RPMI7951 (cell line): ENCODE measurements at places on chromosomes 6 and 20. TPM values are rescaled to one million over a fixed set of nuclear protein-coding genes. Genes with fewer than 3 reads are reported as not detected.

GRCh38 chr6:51414361-51414760 is 595.7 kb downstream of the TFAP2B start:
- DNase-seq, result no peak

GRCh38 chr20:25160897-25161296 is 34.6 kb upstream of the ENTPD6 start:
- no peak for DNase-seq

- DNase-seq, result no peak
Measured at GRCh38 chr6:116631379-116631990, 15.2 kb downstream of the RSPH4A start.

DNA sequence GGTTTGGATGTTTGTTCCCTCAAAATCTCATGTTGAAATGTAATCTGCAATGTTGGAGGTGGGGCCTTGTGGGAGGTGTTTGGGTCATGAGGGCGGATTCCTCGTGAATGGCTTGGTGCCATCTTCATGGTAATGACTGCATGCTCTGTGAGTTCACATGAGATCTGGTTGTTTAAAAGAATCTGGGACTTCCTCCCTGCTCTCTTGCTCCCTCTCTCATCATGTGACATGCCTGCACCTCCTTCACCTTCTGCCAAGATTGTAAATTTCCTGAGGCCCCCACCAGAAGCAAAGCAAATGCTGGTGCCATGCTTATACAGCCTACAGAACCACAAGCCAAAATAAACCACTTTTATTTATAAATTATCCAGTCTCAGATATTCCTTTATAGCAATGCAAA is 250.3 kb upstream of the PLN start:
- DNase-seq, result peak; percentile 27

DNA sequence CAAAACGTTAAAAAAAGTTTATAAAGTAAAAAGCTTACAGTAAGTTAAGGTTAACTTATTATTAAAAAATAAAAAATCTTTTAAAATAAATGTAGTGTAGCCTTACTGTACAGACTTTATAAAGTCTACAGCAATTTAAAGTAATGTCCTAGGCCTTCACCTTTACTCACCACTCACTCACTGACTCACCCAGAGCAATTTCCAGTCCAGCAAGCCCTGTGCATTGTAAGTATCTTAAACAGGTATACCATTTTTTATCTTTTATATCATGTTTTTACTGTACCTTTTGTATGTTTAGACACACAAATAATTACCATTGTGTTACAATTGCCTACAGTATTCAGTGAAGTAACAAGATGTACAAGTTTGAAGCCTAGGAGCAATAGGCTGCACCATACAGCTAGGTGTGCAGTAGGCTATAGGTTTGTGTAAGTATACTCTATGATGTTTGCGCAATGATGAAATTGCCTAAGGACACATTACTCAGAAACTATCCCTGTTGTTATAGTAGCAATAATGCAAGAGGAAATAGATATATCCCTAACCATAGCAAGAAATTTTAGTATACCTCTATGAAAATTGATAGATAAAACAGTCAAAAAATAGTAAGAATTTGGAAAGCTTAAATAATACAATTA is 39.5 kb downstream of the FBXO5 start:
- DNase-seq, result peak; percentile 21

GRCh38 chr20:25148982-25149846 is 46.3 kb upstream of the ENTPD6 start:
- DNase-seq, result no peak

GRCh38 chr6:68757821-68758220 is 122.7 kb downstream of the ADGRB3 start:
- no peak for DNase-seq

GRCh38 chr6:34236443-34237315 is at the start of gene HMGA1:
TSS of gene HMGA1 (plus strand) at chr6:34236873. CDS start at chr6:34240781, 3,908 bp downstream.
- peak; percentile 89 for DNase-seq

DNA sequence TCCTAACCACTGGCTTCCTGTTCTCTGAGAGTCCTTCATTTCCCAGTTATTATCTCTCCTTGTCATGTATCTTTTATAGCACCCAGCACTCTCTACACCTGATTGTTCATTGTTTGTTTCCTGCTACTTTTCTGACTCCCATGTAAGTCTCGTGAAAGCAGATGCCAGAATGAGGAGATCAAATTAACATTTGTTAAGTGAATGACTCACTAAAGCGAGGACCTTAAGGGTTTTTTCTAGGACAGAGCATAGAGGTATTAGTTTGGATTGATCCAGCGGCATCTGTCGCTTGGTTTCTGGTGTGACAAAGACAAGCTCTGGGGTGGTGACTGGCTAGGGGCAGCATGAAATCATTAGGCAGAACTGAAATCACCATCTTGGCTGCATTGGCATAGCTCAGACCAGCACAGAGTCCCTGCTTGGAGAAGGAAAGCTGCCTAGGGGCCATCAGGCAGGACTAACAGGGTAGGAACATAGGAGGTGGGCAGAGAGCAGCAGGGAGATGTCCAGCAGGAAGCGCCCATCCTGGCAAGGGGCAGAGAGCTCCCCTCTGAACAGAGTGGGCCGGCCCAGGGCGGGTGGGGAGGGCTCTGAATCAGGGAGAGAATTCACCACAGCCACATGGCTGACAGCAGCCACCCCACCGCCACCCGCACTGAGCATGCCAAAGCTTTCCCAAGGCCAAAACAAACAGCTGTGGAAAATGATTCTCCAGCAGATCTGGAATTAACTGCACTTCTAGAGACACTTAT is 97.1 kb upstream of the CEP85L start:
- peak; percentile 86 for DNase-seq

DNA sequence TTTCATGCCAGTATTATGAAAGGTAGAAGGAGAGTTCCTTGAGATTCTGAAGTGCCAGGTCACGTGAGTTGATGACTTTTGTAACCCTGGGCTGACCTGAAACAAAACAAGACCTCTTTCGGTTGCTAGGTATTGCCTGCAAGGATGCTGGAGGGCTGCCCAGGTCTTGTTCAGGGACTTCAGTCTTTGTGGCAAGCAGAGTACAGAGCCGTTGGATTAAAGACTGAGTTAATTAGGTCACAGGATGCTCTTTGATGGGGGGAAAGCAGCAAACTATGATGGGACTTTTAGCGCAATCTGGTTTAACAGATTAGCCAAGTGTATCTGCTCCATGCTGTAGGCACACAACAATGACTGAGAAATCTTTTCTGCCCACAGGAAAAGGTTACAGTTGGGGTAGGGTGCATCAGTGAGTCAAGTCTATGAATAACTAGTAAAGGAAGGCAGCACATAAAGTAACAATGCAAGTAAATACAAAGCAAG is 12.8 kb upstream of the ELOVL5 start:
- peak; percentile 15 for DNase-seq

GRCh38 chr6:36367743-36368142 is 19.7 kb downstream of the ETV7 start:
- no peak for DNase-seq

DNA sequence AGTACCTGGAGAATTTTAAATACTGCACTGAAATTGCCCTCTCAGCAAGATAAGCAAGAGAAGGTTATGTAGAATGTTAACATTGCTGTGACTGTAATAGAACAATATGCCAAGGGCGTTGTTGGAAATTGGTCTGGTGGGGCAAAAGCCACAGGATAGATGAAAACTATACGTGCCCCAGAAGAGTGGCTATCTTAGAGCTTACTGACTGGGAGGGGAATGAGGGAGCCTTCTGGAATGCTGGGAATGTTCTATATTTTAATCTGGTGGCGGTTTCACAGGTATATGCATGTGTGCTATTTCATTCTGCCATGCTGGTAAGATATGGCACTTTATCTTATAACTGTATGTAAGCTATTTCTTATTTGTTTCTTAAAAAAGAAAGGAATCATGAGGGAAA is 35.2 kb upstream of the YWHAB start:
- DNase-seq, result no peak

GRCh38 chr6:50143011-50143719 is 93.4 kb upstream of the DEFB112 start:
- DNase-seq, result peak; percentile 12

- DNase-seq, result no peak
Measured at GRCh38 chr6:57029213-57029612, 17.3 kb upstream of the KIAA1586 start.

DNA sequence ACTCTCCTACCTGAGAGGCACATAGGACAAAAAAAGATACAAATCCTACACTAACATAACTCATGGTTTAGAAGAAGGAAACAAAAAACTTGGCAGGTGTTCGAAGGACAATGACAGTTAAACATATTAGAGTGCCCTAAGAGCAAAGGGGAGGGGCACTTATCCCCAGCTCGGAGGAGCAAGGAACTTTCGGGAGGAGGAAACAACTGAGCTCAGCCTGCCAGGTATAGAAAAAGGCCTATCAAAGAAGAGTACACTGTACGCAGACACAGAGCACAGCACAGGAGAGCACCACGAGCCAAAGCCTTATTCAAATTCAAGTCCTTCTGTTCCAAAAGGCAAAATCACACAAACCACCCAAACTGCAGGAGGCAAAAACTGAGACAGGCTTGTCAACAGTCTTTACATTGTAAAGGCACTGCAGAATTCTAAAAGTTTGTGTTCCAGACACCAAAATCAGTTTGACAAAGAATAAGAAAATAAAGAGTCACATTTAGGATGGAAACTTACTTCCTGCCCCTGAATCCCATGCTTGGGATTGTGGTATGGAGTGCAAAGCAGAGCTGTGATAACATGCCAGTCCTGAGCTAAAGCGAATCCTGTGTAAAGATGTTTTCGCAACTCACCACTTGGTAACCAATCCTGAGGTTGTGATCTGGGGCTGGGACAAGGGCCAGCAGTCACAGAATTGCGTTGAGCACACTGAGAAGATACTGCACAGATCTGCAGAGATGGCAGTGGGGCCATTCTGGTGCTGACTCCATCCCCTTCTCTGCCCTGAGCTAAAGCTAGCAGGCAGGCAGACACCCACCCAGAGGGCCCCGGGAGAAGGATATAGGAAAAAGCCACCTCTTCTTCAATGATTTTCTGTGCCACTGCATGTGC is 108.6 kb downstream of the CHD6 start:
- DNase-seq, result no peak

GRCh38 chr6:167660944-167661551 is 165.7 kb upstream of the AFDN start:
- DNase-seq, result peak; percentile 30

DNA sequence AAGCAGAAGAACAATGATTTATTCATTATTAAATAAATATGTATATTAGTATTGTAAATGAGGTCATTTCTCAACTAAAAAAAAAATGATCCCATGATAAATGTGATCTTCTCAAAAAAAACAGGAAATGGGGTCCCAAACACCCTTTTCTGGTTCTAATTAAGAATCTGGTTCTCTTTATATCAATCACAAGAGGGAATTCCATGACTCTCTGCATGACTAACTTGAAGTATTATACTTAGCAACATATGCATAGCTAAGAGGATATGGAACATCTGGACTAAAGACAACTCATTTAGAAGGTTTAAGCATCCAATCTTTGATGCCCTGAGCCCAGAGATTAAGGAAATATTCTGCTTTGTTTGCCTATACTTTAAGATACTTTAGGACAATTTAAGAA is 89.7 kb upstream of the EMILIN3 start:
- no peak for DNase-seq

DNA sequence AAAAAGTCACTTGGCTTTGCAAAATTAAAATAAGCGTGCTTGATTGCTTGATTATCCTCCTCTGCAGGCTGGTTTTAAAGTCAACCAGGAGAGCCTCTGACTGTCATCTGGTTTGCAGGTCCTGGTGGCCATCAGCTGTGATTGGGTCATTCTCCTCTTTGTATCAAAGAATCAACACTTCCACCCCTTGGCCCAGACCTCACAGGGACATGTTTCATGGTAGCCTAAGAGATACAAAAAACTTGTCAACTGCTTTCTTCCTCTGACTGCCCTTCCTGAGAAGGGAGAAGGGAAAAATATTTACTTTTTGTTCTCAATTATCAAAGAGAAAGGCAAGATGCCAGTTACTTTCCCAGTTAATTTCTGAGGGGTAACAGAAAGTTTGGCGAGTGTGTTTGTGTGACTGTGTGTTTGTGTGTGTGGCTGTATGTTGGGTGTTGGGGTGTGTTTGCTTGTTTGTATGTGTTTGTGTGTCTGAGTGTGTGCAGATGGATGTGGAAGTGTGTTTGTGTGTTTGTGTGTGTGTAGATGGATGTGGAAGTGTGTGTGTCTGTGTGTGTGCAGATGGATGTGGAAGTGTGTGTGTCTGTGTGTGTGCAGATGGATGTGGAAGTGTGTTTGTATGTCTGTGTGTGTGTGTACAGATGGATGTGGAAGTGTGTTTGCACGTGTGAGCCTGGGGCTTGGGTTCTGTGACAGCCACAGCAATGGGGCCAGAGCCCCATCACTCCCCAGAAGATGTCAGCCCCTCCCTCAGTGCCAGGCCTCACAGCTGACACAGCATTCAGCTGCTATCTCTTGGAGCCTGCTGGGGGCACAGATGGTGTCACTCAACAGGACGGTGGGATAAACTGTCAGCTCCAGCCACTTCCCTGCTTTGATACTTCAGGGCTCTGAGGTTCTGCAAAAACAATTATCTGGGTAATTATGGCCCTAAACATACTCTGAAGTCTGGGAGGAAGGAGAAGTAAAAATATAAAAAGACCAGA is 98.6 kb upstream of the RNF24 start:
- DNase-seq, result no peak

DNA sequence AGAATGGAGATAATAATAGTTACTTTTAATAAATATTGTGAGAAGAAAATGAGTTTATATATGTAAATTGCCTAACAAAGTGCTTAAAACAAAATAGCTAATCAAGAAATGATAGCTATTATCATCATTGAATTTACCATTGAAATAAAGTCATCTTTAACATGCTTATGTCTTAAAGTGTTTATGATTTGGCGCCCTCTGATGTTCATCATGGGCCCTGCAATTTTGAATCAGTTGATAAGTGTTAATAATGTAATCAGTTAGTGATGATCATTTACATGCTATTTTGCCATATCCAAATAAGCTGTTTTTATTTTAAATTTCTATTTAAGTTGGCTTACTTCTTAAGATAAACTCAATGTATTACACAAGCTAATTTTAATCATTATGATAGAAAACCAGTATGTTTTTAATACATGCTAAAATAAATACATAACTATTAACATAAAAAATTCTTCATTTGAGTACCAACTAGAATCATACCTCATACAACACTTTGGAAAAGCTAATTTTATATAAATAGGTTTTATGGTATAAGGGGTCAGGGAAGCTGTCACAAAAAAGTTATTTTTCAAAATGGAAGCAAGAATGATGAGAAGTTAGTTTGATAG is 39.2 kb upstream of the TPD52L1 start:
- peak; percentile 52 for DNase-seq

- DNase-seq, result no peak
Measured at GRCh38 chr20:61742097-61742825, 323.4 kb downstream of the TAF4 start.

The EGFL8 gene
- total RNA-seq, result 0.59 and 2.8 TPM in 2 replicates

The EEF1A2 gene
- 14.1 and 17.6 TPM in 2 replicates for total RNA-seq

The TNF gene
- 1.7 TPM in 2 replicates for total RNA-seq

The BPHL gene
- total RNA-seq, result 22.9 and 24.8 TPM in 2 replicates

The ARG1 gene
- total RNA-seq, result not detected in 2 replicates

The TFAP2D gene
- total RNA-seq, result not detected in 2 replicates

The KIF25 gene
- total RNA-seq, result 0.36 and 0.39 TPM in 2 replicates

The ATAT1 gene
- 7.7 and 11.3 TPM in 2 replicates for total RNA-seq

The CNKSR3 gene
- 4.3 and 5.3 TPM in 2 replicates for total RNA-seq

The FOXQ1 gene
- not detected in 2 replicates for total RNA-seq
